ENCODE measurements at places on chromosomes 1 and 21.

DNA sequence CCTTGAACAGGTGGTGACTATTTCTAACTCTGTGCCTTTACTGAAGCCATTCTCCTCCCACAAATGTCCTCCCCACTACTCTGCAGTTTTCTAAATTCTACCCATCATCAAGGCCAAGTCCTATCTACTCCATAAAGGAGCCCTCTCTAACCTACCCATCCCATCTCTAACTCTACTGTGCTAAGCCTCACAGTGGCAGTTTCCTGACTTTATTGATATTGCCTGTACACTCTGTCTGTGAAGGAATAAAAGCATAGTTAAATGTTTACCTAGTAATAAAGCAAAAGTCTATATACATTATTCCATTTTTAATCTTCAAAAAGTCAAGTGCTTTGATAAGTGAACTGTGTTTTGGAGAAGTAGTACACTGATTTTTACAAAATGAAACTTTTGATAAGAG is 178.4 kb upstream of the HMCN1 start:
- DNase-seq, result no peak

DNA sequence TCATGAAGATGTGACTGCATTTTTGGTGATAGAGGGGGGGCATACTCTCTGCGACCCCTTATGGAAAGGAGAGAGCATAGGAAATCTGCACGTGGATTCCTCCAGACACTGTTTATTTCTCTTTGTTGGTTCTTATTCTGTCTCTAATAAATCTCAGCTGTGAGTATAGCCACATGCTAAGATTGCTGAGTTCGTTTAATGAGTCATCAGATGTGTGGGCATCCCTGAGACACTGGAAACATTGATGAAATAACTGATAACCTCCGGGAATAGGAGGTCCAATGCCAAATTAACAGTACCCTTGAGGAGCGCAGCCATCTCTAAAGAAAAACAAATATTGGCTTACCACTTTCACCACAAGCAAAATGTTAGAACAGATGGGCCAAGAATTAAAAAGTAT is 880.2 kb upstream of the NEGR1 start:
- peak; percentile 3 for DNase-seq

GRCh38 chr21:32299695-32300094 is 1.0 kb downstream of the MRAP start:
- peak; percentile 22 for DNase-seq

GRCh38 chr1:118209648-118210047 is 24.6 kb upstream of the SPAG17 start:
- peak; percentile 17 for DNase-seq

DNA sequence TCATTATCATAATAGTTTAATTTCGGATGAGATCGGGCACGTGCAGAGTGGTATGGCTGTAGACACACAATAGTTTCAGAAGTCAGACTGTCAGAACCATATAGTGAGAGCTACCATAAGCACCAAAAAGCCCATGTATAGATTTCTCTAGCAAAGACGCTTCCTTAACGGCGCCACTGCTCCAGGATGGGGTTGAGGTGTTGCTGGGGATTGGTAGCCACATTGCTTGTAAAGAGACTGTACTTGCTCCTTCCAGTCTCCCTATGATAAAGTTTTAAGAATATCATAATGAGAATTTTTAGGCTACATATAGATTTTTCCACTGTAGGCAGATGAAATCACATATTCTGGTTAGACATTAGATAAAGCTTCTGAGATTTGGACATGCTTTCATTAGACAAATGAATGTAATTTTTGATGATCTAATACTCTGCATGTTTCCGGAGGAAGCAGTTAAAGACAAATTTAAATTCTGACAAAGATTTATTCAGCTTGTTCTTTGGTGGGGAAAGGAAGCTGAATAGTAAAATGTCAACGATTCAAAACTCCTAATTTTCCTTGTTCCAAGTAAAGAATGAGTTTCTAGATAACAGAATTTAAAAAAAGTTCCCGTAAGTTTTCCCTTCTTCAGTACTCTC is 77.7 kb downstream of the MAP3K7CL start:
- DNase-seq, result no peak

DNA sequence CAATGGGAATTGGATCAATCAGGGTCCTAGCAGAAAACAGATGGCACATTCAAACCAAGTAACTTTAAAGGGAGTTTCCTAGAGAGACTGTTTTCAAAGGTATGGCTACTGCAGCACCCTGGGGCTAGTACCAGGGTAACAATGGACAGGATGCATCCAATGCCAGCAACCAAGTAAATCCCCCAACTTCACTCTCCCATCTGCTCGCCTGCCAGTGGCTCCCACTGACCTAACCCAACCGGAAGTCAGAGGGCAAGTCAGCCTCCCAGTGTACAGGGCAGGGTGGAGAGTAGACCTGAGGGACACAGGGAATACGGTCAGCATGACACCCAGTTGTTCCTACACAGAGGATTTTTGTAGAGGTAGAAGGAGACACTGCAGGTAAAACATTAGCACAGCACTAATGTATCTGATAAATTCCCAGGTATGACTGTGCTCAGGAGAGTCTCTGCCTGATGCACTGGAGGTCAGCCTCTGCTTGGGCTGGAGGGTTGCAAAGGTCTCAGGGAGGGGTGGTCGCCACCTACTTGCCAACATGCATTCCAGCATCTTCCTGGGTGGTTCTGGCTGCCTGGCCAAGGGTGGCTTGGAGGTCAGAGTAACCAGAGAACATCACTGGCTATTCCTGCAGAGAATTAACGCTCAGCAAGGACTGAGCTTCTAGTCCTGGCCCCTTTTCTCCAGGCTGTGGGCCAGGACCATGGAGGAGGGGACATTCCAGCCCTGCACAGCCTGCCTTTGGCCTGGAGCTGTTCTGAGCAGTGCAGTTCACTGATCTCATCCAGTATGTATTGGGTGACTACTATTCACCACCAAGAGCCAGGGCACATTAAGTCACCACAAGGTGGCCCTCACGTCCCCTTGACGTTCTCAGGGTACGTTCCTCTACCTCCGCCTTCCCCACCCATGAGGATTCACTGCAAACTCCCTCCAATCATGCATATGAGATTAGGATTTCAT is 5.1 kb upstream of the GJA4 start:
- DNase-seq, result peak; percentile 74

Data from hematopoietic multipotent progenitor cell treated with erythropoietin and hydrocortisone succinate and interleukin-3 and kit ligand, for 4 days (in vitro differentiated cells).